Activated CD4-positive, alpha-beta T cell treated with anti-CD3 and anti-CD28 coated beads, Interleukin-2, Interleukin-4, amounts not matched to agents 100 ng/mL and 50 ng/mL, durations not matched to agents 16 hours and 8 hours (primary cell): ENCODE measurements at places on chromosomes 7 and 10.

GRCh38 chr7:110205899-110206298, 885.0 kb upstream of the LRRN3 start:
- no peak for DNase-seq

DNA sequence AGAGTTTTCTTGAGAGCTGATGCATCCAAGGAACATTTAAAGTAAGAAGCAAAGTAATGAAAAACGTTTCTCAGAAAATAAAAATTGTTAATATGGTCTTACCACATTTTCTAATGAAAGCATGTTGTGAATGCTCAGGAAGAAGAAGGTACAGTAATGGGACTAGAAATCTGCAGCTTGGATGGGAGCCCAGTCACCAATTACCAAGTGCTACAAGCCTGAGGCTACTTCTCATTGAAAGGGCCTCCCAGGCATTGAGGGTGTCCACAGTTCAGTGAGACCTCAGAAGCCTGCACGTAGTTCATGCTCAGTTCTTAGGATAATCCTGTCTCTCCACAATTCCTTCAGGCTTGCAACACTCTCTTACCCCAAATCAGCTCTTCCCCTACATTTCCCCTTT, 17.6 kb downstream of the PTN start:
- DNase-seq = no peak

GRCh38 chr7:107999779-108000560, 3.0 kb downstream of the LAMB1 start:
- DNase-seq = no peak

GRCh38 chr10:95880704-95881103, 27.1 kb upstream of the CC2D2B start:
- no peak for DNase-seq

- no peak for DNase-seq
These were observed 56.0 kb upstream of the BAIAP2L1 start for GRCh38 chr7:98456866-98457265.

GRCh38 chr10:14659626-14660196, 115.0 kb downstream of the FAM107B start:
- peak; percentile 89 for DNase-seq

DNA sequence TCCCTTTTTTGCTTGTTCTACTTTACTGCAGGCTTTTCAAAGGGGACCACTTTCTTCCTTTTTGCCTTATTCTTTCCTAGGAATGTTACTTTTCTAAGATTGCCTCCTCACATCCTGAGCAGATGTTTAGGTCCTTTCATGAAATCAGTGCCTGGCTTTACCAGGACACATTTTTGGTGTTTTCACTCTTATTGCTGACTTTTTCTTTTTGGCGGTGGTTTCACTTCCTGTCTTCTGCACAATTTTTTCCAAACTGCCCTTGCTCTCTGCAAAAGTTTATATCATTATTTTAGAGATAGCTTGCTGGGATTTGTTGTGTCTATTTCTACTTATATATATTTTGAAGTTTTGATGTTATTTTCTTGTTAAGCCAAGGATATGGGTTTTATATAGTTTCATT, 332.2 kb upstream of the MTPN start:
- DNase-seq = no peak

GRCh38 chr10:82084904-82085303, 209.9 kb downstream of the NRG3 start:
- DNase-seq = no peak

DNA sequence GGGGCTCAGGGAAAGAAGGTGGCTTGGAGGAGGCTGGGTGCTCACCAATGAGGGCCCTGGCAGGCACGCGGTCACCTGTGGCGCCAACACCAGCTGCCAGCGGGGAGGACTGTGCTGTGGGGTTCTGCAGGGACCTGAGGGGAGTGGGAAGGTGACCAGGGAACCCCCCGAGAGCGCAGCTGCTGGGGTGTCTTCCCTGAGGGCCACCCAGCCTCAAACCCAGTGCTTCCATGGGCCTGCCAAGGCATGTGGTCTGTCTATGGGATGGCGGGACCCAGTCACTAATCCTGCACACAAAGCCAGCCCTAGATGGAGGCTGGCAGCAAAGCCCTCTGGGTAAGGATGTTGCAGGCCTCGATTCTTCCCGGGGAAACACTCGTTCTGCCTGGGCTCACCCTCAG, 117.1 kb downstream of the EBF3 start:
- no peak for DNase-seq

GRCh38 chr10:130021383-130021950, 57.4 kb upstream of the EBF3 start:
- peak; percentile 32 for DNase-seq

GRCh38 chr10:6648894-6649720, 69.0 kb upstream of the PRKCQ start:
- no peak for DNase-seq

- no peak for DNase-seq
These were observed 75.7 kb downstream of the PTPRE start for GRCh38 chr10:127982601-127983000.

GRCh38 chr10:47332946-47333345, 10.7 kb downstream of the GDF2 start:
- no peak for DNase-seq

DNA sequence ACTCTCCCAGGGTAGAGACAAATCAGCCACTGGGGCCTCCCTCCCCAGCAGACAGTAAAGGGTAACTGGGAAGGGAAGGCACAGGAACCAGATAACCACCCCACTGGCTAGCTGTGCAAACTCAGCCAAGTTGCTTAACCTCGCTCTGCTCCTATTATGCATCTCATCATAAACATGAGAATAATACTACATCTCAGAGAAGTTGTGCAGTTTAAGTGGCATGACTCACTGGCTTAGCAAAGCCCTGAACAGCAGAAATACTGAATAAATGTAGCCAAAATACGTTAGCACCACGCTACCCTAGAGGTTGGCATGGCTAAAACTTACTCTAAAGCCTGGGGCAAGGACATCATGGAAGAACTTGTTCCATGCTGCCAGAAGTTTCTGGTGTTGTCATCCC, 128.1 kb upstream of the ANK3 start:
- no peak for DNase-seq
